ENCODE measurements at places on chromosomes 16 and 17. TPM values are rescaled to one million over a fixed set of nuclear protein-coding genes. Genes with fewer than 3 reads are reported as not detected.

DNA sequence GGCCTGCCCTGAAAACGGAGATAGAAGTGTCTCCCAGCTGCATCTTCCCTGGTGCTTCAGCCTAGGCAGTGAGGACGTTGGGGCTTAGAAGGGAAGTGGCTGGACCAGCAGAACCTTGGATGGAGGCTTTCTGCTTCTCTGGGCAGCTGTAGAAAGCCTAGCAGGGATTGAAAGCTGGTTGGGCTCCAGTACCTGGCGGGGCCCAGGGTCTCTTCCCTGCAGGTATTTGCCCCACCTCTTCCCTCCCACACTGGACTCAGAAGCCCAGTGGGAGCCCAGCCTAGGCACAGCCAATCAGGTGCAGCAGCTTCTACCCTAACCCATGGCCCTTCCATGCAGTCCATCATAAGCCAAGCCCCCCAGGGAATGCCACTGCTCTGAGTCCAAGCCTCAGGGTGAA is 190.3 kb upstream of the IRX6 start:
- no peaks in the 10 kb centered on the region for H3K27me3 ChIP-seq
- H3K27ac ChIP-seq, result no peak overlapping the region
- no peak overlapping the region for H3K4me3 ChIP-seq
- no peak for DNase-seq
- no peaks in the 10 kb centered on the region for H3K36me3 ChIP-seq

DNA sequence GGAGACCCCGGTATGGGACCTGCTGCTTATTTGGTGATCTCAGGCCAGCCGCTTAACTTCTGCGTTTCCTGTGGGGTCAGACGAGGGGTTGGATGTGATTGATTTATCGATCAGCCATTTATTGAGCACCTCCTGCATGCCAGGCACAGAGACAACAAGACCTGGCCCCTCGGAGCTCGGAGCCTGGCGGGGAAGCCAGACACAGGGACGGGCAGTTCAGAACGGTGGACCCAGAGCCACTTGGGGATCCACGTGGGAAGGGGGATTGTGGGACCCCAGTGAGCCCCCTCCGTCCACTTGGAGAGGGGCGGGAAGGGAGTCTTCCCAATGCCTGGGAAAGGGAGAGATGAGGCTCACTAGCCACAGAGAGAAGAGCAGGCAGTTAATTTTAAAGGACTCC is 84.7 kb upstream of the CIBAR2 start:
- no peak overlapping the region for H3K4me3 ChIP-seq
- peaks cover 64% of the 10 kb centered on the region for H3K4me1 ChIP-seq
- H3K36me3 ChIP-seq, result no peaks in the 10 kb centered on the region
- H3K27ac ChIP-seq, result peak overlapping the region; percentile 33
- H3K27me3 ChIP-seq, result peaks cover 3% of the 10 kb centered on the region
- DNase-seq, result no peak

MT4 gene
- total RNA-seq, result not detected

FMNL1 gene
- total RNA-seq, result 3.5 TPM

GRCh38 chr16:78452025-78452555 is 352.6 kb downstream of the WWOX start:
- H3K27ac ChIP-seq, result no peak overlapping the region
- peak; percentile 42 for DNase-seq
- H3K36me3 ChIP-seq, result no peaks in the 10 kb centered on the region

DNA sequence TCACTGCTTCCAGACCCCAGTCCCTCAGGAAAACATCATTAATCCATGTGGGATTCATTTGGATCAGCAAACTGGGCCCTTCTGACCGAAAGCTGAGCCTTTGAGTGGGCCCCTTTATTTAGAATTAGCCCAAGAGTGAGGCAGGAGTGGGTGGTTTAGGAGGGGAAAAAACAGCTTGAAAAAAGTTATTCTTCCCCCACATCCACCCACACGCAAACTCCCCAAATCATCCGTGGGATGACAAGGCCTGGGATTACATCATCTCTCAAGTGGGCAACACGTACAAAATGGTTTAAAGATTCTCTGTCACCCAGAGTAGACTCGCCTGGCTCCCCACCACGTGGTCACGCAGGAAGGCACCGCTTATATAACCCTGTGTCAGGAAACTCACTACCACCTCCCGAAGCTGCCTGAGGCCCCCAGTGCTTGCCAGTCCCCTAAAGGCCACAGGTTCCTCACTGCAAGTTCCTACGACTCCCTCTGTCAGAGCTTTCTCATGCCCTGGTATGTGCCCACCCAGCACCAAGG is 27.6 kb downstream of the GSG1L start:
- no peaks in the 10 kb centered on the region for H3K4me1 ChIP-seq
- no peak overlapping the region for H3K27ac ChIP-seq
- H3K36me3 ChIP-seq, result no peaks in the 10 kb centered on the region
- no peaks in the 10 kb centered on the region for H3K27me3 ChIP-seq
- H3K4me3 ChIP-seq, result no peak overlapping the region
- no peak for DNase-seq

- no peak overlapping the region for H3K4me3 ChIP-seq
- no peak overlapping the region for H3K27ac ChIP-seq
- peak; percentile 47 for DNase-seq
- H3K36me3 ChIP-seq, result no peaks in the 10 kb centered on the region
- no peaks in the 10 kb centered on the region for H3K27me3 ChIP-seq
Observed at GRCh38 chr16:71311553-71312158, 22.5 kb upstream of the CMTR2 start.

GRCh38 chr17:63246344-63246743 is 199.8 kb downstream of the CYB561 start:
- no peaks in the 10 kb centered on the region for H3K36me3 ChIP-seq
- H3K4me3 ChIP-seq, result no peak overlapping the region
- no peaks in the 10 kb centered on the region for H3K27me3 ChIP-seq

GRCh38 chr17:80774146-80774545 is 217.5 kb upstream of the CHMP6 start:
- H3K27me3 ChIP-seq, result no peaks in the 10 kb centered on the region
- no peak overlapping the region for H3K4me3 ChIP-seq
- peaks cover 26% of the 10 kb centered on the region for H3K4me1 ChIP-seq
- DNase-seq, result no peak
- peaks cover 22% of the 10 kb centered on the region for H3K36me3 ChIP-seq

APRT gene
- total RNA-seq, result 107 TPM

All from spinal cord (tissue), 10 donors.